Stimulated activated CD4-positive, alpha-beta T cell treated with anti-CD3 and anti-CD28 coated beads, Interleukin-15, amount 100 ng/mL, for 1 hour (primary cell): ENCODE measurements at places on chromosomes 3 and 15.

DNA sequence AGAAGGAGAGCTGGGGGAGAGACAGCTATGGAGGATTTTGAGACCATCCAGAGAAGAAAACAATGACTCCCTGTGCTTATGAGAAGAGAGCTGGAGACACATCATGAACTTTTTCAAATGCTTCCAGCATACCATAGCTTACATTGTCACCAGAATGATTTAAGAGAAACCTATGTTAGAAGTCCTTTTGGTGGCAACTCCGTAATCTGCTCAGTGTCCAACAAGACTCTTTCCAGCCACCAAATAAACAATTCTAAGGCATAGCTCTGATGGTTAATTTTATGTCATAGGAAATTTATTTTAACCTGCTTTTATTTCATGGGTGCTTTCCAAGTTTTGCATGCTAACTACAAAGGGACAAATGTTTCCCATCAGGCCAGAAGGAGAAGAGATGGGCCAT, 200.3 kb upstream of the MCTP2 start:
- no peak for DNase-seq

DNA sequence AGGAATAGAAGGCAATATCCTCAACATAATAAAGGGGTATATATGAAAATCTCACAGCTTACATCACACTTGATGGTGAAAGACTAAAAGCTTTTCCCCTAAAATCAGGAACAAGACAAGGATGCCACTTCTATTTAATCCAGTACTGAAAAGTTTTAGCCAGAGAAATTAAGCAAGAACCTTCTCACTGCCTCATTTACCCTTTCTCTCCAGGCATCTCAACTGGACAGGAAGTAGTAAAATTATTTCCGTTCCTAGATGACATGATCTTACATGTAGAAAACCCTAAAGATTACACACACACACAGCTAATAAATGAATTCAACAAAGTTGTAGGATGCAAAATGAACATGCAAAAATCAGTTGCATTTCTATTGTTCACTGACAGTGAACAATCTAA, 11.2 kb downstream of the SCAP start:
- no peak for DNase-seq

DNA sequence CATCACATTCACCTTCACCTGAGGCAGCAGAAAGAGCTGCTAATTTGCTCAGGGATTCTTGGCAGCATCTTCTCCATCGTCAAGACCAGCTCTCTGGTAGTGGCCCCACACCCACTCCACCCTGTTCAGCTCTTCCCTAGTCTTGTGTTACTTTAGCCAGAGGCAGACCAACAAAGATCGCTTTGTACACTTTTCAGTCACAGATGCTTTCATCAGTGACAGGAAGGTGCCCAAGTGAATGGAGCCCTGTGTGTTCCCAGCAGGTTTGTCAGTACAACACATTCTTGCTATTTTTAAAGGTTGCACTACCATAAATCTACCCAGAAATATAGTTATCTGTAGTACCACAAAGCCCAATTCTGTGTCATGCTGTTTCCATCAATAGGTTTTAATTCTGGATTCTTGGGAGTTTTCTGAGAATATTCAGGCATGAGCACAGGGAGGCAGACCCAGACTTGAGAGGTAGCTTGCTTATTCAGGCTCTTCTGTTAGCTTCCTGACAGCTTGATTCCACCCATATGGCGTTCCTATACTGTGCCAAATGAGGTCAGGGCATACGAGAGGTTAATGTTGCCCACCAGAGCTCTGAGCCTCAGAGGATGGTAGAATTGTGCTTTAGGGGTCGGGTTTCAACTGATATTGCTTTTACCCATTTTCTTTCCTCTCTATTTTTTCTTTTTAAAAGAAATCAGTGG, 109.8 kb upstream of the MANF start:
- DNase-seq: no peak

DNA sequence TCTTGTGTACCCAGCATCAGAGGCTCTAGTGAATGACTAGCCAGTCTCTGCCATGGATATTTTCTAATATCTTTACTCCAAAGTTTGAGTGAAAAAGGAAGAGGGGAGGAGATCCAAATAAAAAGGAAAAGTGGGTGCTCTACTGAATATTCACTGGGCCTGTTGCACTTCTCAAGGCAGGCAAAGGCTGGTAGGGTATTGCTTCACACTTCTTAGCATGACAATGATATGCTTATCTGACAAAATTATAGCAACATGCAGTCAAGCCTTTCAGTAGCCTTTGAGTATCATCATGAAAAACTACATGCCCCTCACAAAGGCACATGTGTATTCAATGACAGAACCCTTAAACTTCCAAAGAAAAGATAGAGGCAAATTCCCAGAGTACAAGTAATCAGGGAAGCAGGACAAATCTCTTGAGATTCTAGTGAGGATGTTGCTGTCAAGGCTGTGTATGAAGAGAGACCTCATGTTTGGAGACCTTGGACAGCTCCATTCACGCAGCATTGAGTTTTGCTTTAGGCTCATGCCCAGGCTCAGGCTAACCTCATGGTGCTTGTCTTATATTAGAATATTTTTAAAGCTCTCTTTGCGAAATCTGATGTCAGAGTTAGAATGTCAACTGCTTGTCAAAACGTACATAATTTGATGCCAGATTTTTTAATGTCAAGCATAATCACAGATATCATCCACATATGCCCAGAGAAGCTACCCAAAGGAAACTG, 506.9 kb downstream of the OCA2 start:
- no peak for DNase-seq

DNA sequence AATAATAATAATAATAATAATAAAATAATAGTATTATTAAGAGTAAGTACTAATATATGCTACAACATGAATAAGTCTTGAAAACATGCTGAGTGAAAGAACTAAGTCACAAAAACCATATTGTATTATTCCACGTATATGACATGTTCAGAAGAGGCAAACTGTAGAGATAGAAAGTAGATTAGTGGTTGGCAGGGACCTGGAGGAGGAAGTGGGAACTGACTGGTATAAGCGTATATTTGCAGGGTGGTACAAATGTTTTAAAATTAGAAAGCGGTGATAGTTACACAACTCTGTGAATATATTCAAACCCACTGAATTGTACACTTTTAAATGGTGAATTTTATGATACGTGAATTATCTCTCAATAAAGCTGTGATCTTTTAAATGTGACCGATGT, 32.8 kb downstream of the LRRK1 start:
- no peak for DNase-seq

DNA sequence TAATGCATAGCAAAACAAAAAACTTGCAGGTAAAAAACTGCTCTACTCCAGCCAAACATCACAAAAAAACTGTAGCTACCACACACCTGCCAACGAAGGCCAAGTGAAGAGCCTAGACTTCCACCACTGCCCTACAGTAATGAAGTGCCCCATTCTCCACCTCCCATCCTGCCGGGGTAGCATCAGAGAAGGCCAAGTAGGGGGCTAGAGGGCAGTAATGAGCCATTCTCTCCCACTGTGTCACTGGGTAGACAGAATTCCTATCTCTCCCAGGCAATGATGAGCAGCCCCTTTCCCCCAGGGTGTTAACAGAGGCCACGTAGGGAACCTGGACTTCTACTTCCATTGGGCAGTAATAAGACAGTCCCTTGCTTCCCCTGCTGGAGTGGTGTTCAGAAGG, 9.5 kb downstream of the SEC22C start:
- DNase-seq: no peak

GRCh38 chr3:71634671-71635070, 51.1 kb upstream of the FOXP1 start:
- no peak for DNase-seq

DNA sequence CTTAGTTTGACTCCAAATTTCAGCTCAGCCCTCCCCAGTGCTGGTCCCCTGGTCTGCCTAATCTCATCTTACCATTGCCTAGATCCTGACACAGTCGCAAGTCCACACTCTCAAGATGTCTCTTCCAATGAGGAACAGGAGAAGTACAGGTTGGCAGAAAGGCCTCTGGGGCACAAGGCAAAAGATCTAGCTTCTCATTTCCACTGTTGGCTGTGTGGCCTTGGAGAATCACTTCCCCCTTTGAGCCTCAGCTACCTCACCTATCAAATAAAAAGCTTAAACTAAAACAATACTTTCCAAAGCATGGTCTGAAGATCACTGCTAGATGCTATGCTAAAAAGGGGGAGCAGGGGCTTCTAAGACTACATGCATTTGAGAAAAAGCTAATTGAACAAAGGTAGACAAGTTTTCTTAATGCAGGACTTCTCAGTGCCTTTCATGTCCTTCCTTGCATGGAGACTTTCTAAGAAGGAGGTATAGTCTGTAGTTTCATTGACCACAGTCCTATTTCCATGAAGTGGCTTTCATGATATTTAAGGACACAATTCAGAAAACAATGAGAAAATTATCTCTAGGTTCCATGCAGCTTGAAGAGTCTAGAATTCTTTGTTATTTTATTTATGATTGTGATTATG, 118.0 kb upstream of the RAD18 start:
- DNase-seq: no peak

GRCh38 chr3:161914703-161915417, 418.3 kb downstream of the OTOL1 start:
- no peak for DNase-seq

GRCh38 chr3:194487289-194488054, 670 bp upstream of the ATP13A3 start:
- DNase-seq: no peak

DNA sequence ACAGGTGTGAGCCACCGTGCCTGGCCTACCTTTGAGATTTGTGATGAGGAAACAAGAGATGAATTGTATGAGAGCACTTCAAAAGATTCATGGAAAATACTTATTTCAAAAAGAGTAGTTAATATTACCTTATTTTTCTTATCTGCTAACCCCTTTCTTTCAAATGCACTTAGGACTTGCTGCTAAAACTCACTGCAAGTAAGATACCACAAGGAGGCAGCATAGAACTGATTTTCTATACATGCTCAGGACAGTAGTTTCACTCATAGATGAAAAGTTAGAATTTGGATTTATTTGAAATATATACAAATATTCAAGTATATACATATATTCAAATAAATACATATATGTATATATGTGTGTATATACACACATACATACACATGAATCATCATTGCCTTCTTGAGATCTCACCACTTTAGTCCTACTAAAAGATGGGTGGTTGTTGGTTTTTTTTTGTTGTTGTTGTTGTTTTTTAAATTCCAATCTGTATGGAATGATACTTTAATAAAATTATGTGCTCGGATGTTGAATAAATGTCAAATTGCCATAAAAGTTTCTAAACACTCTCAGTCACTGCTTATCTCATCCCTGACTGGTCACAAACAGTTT, 2.4 kb downstream of the CCNDBP1 start:
- DNase-seq: no peak

- no peak for DNase-seq
These were observed 27.9 kb downstream of the SOX2 start for GRCh38 chr3:181739628-181740027.

DNA sequence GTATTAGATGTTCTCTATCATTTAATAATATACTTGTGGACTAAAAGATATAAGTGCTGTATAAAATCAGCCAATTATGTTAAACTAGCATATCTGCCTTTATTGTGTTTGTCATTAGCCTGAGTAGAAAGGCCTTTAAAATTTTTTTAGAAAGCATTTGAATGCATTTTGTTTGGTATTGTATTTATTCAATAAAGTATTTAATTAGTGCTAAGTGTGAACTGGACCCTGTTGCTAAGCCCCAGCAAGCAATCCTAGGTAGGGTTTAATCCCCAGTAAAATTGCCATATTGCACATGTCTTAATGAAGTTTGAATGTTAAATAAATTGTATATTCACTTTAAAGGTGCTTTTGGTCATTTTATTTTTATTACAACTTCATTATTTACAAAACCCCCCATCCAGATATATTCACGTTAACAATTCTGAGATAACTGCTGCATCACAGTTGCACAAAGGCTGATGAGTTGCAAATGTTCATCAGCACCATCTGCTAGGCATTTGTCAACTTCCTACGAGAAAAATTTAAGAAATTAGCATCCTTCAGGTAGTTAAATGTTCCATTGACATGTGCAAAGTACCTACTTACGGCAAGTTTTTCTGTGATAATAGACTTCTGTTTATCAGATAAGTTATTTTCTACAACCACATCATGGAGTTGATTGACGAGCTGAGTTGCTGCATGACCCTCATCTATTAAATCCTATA, 6.3 kb downstream of the EIF4A2 start:
- no peak for DNase-seq

DNA sequence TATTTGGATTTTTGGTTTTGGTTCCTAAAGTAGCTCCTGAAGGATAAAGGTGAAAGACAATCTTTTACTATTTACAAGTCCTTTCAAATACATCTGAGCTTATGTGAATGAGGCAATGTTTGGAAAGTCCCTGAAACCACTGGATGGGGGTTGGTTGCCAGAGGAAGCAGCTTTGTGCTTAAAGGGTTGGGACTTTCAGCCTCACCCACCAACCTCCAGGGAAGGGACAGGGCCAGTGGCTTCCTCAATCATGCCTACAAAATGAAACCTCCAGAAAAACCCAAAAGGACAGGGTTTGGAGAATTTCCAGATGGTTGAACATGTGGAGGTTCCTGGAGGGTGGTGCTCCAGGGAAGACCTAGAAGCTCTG, 20.9 kb upstream of the ABHD17C start:
- no peak for DNase-seq

DNA sequence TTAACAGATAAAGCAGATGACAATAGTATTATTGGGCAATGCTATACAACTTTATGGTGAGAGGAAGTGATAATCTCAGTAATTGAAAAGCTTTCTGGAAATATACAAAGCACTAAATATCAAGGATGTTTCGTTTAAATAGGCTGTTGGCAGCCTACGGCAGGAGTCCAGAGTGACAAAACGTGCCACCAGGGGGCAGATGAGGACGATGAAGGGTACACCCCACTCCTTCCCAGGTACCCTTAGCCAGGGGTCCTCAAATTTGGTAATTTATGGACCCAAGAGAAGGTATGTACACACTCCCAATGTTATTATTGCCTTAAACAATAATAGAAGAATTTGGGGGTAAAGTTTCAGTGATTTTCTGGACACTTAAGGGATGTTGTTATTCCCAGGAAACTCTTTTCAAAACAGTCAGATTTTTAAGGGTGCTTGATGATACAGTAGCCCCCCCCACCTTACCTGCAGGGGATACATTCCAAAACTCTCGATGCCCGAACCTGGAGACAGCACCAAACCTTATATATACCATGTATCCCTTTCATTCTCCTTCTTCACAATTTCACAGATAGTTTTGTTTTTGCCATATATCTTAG, 1.4 kb upstream of the MAGEL2 start:
- DNase-seq: no peak

- DNase-seq: no peak
These were observed 421.0 kb upstream of the RBMS3 start for GRCh38 chr3:28859897-28860296.

GRCh38 chr3:14649466-14649865, 2.1 kb upstream of the CCDC174 start:
- no peak for DNase-seq

DNA sequence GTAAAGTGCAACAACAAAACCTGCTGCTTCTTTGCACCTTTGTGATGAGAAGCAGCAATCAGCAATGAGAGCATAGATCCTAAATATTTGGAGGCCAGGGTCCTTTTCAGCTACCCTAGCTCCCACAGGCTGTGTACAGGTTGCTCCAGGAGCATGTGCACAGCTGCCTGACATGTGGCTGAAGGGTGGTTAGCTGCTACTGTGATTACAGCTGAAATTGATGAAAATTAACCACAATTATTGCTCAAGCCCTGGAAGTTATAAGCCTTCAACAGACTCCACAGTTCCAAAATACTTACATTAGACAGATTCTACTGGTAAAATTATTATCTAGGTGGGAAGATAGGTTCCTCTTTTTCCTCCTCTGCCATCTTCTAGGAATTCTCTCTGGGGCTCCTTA, 28.5 kb downstream of the COMMD2 start:
- no peak for DNase-seq

GRCh38 chr15:33860754-33861153, 107.5 kb upstream of the CHRM5 start:
- DNase-seq: no peak

GRCh38 chr3:15279671-15280402, 52.5 kb downstream of the SH3BP5 start:
- DNase-seq: no peak
